ENCODE measurements at places on chromosomes 7 and 10. TPM values are rescaled to one million over a fixed set of nuclear protein-coding genes. Genes with fewer than 3 reads are reported as not detected.

- peak; percentile 27 for DNase-seq
These were observed 227.8 kb downstream of the TNS3 start for GRCh38 chr7:47354071-47354470.

GRCh38 chr10:77253147-77253545 lies 384.5 kb downstream of the KCNMA1 start:
- no peak for DNase-seq

DNA sequence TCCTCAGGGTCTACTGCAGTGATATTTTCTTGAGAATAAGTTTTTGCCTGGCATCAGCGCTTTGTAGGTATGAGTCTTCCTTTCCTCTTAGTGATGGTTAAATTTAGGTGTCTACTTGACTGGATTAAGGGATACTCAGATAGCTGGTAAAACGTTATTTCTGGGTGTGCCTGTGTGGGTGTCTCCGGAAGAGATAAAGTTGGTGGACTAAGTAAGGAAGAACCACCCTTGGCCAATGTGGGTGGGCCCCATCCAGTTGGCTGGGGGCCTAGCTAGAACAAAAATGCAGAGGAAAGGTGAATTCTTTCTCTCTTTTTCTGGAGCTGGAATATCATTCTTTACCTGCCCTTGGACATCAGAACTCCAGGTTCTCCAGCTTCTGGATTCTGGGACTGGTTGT lies 138.8 kb downstream of the ADCYAP1R1 start:
- no peak for DNase-seq

DNA sequence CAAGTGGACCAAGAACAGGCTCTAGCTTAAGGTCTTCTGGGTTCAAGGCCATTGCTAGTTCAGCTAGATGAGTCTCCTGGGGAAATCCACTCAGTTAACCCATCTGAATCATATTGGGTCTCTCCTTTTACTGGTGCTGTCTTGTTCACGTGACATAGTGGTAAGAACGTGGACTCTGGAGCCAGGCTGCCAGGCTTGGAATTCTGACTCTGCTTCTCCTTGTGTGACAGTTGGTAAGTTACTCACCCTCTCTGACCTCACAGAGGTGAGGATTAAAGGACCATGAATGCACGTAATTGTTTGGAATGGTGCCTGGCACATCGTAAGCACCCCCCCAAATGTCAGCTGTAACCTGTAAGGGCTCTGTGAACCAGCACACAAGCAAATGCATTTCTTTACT lies 9.7 kb upstream of the CALU start:
- DNase-seq = no peak

The SLC26A3 gene
- 0.93 TPM for total RNA-seq

All from left lobe of liver (tissue), 2 donors.